Fibroblast of skin of scalp (primary cell): ENCODE measurements at places on chromosomes 7 and 10.
A peak's percentile ranks its signal among the peaks of the same experiment; 100 is the strongest.

DNA sequence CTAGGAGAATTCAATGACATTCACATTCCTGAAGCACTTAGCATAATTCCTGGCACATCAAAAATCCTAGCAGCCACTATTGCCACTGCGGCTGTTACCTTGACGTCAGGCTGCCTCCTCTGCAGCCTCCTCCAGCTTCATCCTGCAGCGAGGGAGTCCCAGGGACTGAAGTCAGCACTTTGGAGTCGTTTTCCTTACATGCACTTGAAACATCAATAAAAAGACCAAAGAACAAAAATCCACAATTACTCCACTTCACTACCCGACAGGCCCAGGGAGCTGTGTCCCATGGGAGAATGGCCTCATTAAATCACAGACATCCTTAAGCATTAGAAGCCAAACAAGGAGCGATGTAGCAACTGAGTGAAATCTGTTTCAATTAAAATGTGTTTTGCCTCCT, 48.6 kb upstream of the NANOS1 start:
- no peak for DNase-seq

DNA sequence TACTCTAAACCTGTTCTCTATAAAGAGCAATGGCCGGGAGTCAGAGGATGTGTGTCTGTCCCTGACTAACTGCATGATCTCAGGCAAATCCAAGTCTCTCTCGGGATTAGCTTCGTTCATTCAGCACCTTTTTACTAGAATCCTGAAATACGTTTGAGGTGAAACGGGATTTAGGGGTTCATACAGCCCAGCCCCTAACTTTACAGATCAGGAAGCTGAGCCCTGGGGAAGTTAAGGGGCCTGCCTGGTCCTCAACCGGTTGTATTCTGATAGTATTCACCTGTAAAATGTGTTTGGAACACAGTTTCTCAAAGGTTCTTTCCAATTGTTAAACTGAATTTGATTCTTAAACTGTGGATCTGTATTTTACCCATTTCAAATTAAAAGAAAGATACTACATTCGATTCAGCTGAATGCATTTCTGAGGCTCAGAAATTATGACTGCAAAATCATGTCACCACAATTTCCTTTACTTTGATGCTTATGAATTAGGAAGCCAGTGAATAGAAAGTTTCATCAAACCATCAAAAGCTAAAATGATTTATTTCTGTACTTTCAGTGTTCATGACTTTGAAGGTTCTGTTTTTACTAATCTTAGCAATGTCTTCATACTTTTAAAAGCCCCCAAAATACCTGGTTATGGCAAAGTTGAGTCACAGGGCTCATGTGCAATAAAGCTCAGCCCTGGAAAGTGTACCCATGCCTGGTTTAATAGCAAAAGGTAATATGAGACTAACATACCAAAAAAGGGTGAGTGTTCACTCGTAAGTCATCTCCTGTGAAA, 28.9 kb upstream of the EZH2 start:
- DNase-seq: no peak

- peak; percentile 33 for DNase-seq
These were observed 196.6 kb downstream of the ARL4A start for GRCh38 chr7:12884033-12884432.

DNA sequence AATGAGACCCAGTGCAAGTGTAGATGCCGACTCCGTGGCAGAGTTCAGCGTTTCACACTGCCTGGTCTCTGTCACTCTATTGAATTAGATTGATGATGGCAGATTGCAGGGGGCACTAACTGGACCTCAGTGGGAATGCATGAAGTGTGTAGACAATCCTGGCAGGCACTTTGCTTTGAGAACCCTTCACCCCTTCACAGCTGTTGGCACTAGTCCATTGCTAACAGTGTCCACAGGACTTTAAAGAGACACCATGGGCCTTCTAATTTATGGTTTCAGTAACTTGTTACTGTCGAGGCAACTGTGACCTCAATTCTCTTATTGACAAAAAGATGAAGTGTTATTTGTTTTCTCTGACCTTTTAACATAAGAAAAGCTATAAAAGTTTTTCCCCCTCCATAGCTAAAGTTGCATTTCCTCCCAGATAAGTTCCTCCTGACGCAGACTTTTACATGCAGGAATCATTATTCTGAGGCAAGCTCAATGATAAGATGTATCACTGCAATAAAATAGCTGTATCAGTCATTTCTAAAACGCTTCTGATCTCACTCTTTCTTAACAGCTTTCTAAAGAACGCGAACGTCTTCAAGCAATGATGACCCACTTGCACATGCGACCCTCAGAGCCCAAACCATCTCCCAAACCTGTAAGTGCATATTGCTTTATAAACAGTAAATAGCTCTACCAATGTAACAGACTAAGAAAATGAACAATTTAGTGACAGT, 238.9 kb downstream of the FOXP2 start:
- DNase-seq: no peak

GRCh38 chr7:135283959-135284638, 50.5 kb downstream of the STRA8 start:
- DNase-seq: no peak

- DNase-seq: peak; percentile 5
These were observed 121.9 kb downstream of the GFRA1 start for GRCh38 chr10:116151076-116151475.

GRCh38 chr7:28509251-28510025, 97.1 kb downstream of the CREB5 start:
- DNase-seq: peak; percentile 81

- no peak for DNase-seq
These were observed 11.1 kb downstream of the UNC5B start for GRCh38 chr10:71223347-71224058.

DNA sequence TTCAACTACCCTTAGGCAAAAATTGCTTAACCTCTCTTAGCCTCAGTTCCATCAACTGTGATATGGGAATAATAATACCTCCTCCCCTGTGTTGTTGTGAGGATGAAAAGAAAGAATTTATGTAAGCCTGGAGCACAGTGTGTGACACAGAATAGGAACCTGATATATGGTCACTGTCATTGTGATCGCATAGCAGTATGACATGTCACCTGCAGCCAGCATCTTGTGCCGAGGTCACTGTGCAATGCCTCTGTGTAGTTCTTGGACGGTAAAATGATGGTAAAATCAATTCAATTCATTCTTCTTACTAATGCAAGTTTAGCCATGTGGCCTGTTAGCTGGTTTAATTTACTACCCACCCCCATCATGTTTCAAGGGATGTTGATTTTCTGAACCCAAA, 54.6 kb upstream of the GPR158 start:
- no peak for DNase-seq

- DNase-seq: no peak
These were observed 85.7 kb upstream of the GLCCI1 start for GRCh38 chr7:7882888-7883287.

- peak; percentile 94 for DNase-seq
These were observed 29.7 kb upstream of the GSDME start for GRCh38 chr7:24786941-24787340.

- DNase-seq: no peak
These were observed 83.3 kb upstream of the DYNC1I1 start for GRCh38 chr7:95688931-95689495.
